ENCODE measurements at places on chromosomes 2 and 18.

- DNase-seq = no peak
Observed at GRCh38 chr2:237465515-237466148, 21.4 kb upstream of the MLPH start.

DNA sequence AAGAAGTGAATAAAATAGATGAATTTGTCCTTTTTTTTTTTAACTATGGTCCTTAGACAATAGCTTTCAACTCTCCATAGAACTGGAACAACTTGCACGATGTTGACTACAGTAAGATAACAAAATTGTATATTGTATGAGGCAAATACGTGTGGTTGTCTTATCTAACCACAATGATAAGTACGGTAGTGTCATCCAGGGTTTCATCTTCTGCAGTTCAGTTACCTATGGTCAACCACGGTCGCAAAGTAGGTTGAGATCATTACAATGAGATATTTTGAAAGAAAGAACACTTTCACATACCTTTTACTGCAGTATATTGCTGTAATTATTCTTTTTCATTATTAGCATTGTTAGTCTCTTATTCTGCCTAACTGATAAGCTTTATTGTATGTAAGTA is 295.2 kb downstream of the PARD3B start:
- DNase-seq = no peak

DNA sequence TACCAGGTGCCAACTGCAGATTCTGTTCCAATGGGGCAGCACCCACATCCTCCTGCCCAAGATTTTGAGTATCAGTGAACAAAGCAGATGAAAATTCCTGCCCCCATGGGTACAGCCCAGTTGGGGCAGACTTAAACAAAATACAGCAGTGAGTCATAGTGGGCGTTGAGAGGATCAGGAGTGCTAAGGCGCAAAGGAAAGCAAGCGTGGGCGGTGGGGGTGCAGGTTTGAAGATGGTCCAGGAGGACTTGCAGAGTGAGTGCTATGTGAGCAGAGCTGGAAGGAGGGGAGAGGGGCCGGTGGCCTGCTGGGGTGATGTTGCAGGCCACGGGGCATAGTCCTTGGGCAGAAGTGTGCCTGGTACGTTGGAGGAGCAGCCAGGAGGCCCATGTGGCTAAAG is 24.7 kb downstream of the STEAP3 start:
- DNase-seq = no peak

- no peak for DNase-seq
Observed at GRCh38 chr2:115558725-115559124, 1116.3 kb downstream of the DPP10 start.

DNA sequence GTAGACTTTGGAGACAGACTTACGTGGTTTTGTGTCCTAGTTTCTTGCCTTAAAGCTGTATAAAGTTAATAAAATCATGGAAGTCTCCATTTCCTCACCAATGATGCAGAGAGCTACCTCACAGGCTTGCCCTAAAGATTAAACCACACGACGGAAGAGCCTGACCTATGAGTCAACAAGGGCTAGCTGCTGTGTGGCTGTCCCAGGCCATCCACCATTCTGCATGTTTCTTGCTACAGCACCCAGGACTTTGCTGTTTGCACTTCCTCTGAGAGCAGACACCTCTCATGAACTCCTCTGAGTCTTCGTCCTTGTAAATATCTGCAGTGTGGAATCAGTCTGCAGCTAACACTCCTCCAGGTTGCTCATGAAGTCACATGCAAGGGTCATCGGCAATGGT is 160.0 kb upstream of the TRIB2 start:
- DNase-seq = peak; percentile 5

GRCh38 chr2:127873707-127874303 is 12.0 kb downstream of the AMMECR1L start:
- DNase-seq = no peak

DNA sequence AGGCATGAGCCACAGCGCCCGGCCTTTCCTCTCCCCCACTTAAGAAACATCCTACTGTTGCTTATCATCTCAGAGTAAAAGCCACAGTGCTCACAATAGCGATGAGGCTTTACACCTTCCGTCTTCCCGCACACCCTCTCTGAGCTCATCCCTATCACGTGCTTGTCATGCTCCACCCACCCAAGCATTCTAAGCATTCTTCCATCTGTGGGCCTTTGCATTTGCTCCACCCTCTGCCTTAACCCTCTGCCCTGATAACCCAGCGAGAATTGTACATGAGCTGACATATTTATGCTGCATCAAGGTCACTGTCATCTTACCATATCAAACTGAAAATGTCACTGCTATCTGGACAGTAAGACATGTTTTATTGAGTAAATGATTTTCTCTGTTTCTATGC is 22.6 kb downstream of the FOXI3 start:
- no peak for DNase-seq

DNA sequence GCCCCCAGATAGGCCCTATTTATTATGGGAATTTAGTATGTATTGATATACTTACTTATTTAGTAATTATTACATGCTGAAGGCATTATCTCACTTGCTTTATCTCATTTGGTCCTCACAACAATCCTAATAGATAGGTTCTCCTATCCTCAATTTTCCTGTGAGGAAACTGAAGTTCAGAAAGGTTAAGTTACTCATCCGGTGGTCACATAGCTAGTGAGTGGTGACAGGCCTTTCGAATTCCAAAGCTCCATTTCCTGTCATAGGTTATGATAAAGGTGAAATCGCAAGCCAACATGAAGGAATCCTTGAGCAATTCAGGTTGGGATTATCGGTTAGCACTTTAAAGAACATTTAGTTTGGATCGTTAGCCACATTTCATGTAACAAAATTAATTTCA is 33.3 kb downstream of the NAB1 start:
- no peak for DNase-seq
